ENCODE measurements at places on chromosomes 7 and 10.

DNA sequence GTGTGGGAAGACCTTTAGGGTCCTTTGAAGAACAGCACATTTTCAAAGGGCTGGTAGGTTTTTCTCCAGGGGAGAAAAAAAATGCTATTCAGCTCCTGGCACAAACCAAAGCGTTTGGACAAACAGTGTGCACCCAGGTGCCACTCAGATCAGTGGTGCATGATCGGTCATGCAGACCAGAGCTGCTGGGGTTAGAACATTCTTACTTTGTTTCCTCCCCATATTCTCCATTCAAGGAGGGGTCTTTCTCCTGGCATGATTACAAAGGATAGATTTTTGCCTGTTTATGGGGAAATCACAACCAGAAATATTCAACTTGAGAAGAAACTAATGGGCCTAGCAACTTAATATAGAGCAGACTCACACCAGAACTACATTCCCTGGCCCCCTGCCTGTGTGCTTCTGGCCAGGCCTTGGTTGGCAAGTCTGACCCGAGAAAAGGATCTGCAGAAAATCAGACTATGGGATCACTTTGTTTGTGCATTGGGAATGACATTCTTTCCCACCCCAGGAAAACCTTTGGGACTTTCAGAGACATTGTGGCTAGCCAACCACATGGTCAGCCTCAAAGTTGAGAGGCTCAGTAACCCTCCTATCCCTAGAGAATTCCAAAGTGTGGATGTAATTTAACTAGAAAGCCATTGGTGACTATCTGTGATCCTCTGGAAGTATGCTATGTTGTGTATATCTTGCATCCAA, 82.3 kb upstream of the FGL2 start:
- DNase-seq: no peak

DNA sequence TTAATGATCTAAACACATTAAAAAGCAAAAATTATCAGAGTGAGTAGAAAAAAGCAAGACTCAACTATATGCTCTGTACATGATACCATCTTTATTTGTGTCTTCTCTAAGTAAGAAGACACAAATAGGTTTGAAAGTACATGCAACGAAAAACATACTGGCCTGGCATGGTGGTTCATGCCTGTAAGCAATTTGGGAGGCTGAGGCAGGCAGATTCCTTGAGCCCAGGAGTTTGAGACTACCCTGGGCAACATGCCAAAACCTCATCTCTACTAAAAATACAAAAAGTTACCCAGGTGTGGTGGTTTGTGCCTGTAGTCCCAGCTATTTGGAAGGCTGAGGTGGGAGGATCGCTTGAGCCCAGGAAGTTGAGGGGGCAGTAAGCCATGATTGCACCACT, 78.1 kb upstream of the TOMM7 start:
- DNase-seq: no peak

- DNase-seq: no peak
Measured at GRCh38 chr10:31977440-31978155, 49.0 kb upstream of the ARHGAP12 start.

- DNase-seq: no peak
Measured at GRCh38 chr10:70615211-70615610, 12.7 kb upstream of the PRF1 start.

GRCh38 chr7:101234636-101235035, 3.0 kb downstream of the CLDN15 start:
- DNase-seq: no peak

All from activated naive CD4-positive, alpha-beta T cell treated with anti-CD3 and anti-CD28 coated beads, Interleukin-2, amount 50 U/mL, for 72 hours (primary cell).